ENCODE measurements at places on chromosomes 3 and 15. TPM values are rescaled to one million over a fixed set of nuclear protein-coding genes. Genes with fewer than 3 reads are reported as not detected.
A peak's percentile ranks its signal among the peaks of the same experiment; 100 is the strongest.

- no peak for DNase-seq
- H3K4me3 ChIP-seq = peak overlapping the region; percentile 64
- H3K27ac ChIP-seq = no peak overlapping the region
- H3K4me1 ChIP-seq = peaks cover 4% of the 10 kb centered on the region
- H3K36me3 ChIP-seq = no peaks in the 10 kb centered on the region
Observed at GRCh38 chr3:197828-198491, 1.4 kb downstream of the CHL1 start.

DNA sequence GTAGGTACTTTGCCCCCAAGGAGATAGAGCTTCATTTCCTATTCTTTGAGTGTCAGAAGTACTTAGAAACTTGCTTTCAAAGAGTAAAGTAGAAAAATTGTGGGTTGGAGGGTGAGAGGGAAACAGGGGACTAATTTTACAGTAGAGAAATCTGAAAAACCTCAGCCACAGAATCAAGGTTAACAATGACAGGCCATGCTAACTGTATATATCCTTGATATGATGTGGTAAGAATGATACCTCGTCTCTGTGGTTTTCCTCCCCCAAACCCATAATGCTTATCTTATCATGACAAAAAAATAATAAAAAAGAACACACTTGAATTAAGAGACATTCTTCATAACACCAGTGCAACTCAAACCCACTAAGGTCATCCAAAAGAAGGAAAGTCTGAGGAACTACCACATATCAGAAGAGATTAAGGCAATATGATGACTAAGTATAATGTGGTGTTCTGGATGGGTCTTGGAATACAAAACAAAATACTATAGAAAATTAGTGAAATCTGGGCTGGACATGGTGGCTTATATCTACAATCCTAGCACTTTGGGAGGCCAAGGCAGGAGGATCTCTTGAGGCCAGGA lies 360.4 kb downstream of the ULK4 start:
- H3K4me1 ChIP-seq = no peaks in the 10 kb centered on the region
- no peak overlapping the region for H3K27ac ChIP-seq
- no peaks in the 10 kb centered on the region for H3K27me3 ChIP-seq
- no peaks in the 10 kb centered on the region for H3K36me3 ChIP-seq
- DNase-seq = no peak

- no peaks in the 10 kb centered on the region for H3K36me3 ChIP-seq
- DNase-seq = no peak
- no peaks in the 10 kb centered on the region for H3K27me3 ChIP-seq
- H3K27ac ChIP-seq = no peak overlapping the region
Observed at GRCh38 chr15:87702270-87702669, 554.3 kb downstream of the NTRK3 start.

- no peak for DNase-seq
- no peaks in the 10 kb centered on the region for H3K27me3 ChIP-seq
- no peaks in the 10 kb centered on the region for H3K36me3 ChIP-seq
Observed at GRCh38 chr3:169524131-169524530, 139.4 kb downstream of the MECOM start.

DNA sequence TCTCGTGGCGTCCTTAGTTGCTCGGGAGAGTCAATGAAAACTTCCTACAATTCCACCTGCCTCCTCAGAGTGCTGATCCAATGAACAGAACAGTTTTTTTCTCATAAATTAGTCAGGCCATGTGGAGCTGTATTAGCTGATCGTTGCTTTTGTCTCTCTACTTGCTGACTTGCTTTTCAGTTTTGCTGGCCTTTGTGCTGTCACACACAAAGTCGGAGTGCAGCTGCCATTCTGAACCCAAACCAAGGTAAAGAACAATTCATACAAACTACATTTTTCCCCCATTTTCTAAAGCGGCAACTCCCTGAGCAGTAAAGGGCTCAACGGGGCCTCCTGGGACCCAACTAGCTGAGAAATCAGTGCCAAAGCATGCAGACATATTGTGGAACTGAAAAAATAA lies 43.1 kb downstream of the MEIS2 start:
- DNase-seq = no peak
- H3K4me1 ChIP-seq = no peaks in the 10 kb centered on the region
- H3K4me3 ChIP-seq = no peak overlapping the region
- no peaks in the 10 kb centered on the region for H3K27me3 ChIP-seq
- H3K27ac ChIP-seq = no peak overlapping the region

- H3K36me3 ChIP-seq = peaks cover 65% of the 10 kb centered on the region
- no peak for DNase-seq
- H3K27ac ChIP-seq = peak overlapping the region; percentile 65
Observed at GRCh38 chr15:63701365-63701764, 104.2 kb downstream of the FBXL22 start.

DNA sequence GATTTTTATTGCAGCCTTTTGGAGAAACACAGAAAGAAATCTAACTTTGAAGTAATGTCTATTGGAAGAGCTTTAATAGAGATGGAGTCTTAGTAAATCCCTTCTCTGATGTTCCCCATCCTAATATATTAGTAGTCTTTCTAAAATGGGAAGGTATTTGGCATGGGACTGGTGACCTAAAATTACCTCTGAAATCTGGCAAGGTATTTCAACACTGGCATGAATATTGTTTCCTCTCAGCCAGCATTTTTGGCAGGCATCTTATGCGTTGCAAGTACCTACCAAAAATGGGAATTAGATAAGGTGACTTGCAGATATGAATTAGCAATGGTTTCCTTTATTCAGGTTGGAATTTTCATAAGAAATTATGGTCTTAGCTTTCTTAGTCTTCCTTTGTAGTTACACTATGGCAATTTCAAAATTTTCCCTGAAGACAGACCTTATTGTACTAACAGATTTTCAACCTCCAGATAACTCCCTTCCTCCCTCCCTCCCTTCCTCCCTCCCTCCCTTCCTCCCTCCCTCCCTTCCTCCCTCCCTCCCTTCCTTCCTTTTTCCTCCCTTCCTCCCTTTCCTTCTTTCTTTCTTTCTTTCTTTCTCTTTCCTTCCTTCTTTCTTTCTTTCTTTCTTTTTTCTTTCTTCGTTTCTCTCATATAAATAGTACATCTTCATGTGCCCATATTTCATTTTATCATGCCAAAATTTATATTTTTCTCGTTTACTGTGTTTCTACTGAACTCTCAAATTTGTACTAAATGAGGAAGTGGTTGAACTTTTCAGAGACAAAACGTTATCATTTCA lies 168.2 kb upstream of the KCNMB2 start:
- H3K4me1 ChIP-seq = peaks cover 9% of the 10 kb centered on the region
- H3K36me3 ChIP-seq = no peaks in the 10 kb centered on the region
- no peaks in the 10 kb centered on the region for H3K27me3 ChIP-seq
- no peak overlapping the region for H3K4me3 ChIP-seq
- no peak for DNase-seq

DNA sequence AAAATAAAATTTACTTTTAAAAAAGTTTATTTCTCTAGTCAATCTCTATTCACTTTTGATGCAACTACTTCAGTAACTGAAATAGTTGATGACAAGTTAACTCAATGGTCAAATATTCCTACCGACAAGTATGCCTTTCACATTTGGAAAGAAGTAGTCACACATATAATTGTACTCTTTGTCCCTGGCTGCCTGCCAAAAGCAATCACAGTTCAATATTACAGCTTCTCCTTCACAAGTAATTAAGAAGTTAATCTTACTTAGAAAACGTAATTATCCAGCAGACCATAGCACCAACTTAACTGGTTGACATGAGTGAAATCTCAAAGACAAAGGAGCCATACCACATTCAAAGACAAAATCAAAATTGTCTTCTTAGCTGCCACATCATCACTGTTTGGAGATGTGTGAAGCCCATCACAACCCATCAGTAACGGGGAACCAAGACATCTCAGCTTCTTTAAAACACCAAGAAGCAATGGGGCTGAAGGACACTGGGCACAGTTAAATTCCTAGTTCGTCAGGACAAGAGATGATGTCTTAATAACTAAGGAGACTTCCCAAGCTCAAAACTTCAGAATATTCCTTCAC lies 86.1 kb downstream of the PLCH1 start:
- no peaks in the 10 kb centered on the region for H3K36me3 ChIP-seq
- H3K4me3 ChIP-seq = no peak overlapping the region
- H3K27me3 ChIP-seq = peaks cover 11% of the 10 kb centered on the region

GRCh38 chr15:29018995-29019976 lies 133.5 kb downstream of the APBA2 start:
- H3K4me1 ChIP-seq = no peaks in the 10 kb centered on the region
- H3K4me3 ChIP-seq = no peak overlapping the region
- H3K27me3 ChIP-seq = no peaks in the 10 kb centered on the region
- H3K27ac ChIP-seq = no peak overlapping the region

Gene CHSY1
- 4.4 TPM for polyA plus RNA-seq

Gene GOLGA8G
- not detected for polyA plus RNA-seq

Gene GABRR3
- polyA plus RNA-seq = not detected

Gene SKOR1
- polyA plus RNA-seq = 0.06 TPM

Gene GOLGA8Q
- polyA plus RNA-seq = 0.34 TPM

Gene ZNF80
- polyA plus RNA-seq = not detected

All from psoas muscle (tissue), 8 donors.